ENCODE measurements at places on chromosomes 16 and 17.

- no peak for DNase-seq
These were observed 31.1 kb upstream of the COX10 start for GRCh38 chr17:14038206-14038605.

GRCh38 chr17:28712705-28713415, 1.2 kb upstream of the PROCA1 start:
- no peak for DNase-seq

- DNase-seq: no peak
These were observed 20.4 kb upstream of the GRIN2A start for GRCh38 chr16:10202649-10203048.

DNA sequence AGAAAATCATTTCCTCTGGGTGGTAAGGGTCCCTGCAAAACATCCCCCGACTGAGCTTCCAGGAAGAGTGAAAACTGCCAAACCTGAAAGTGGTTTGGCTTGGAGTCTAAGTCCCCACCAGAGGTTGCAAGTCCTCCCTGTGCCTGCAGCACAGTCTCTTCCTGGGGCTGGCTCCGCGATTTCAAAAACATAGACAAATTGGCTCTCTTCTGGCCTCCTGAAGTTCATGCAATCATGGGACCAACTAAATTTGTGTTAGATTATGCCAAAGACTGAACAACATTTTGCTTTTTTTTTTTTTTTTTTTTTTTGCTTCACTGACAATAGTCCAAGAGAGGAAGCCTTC, 447.9 kb downstream of the CA10 start:
- no peak for DNase-seq

- no peak for DNase-seq
These were observed 18.0 kb upstream of the ZNF629 start for GRCh38 chr16:30805056-30805369.

- DNase-seq: no peak
These were observed 46.0 kb downstream of the CACNG1 start for GRCh38 chr17:67090341-67090740.

Data from Peyer's patch (tissue), 4 donors.